ENCODE measurements at places on chromosomes 5 and 9.

DNA sequence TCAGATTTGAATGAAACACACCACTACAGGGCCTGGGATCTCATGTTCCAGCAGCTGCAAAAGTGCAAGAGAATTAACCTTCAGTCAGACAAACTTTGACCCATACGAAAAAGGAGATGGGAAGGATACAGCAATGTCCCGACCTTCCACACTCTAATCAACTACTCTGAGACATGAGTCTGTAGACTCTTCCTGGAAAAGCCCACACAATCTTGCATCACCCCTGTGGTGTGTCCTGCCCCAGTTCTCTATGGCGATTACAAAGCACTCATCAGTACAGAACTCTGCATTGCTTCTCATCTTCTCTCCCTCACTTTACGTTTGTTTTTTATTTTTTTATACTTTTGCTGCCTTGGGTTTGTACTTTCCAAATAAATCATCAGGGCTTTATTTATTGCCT lies 241.0 kb upstream of the KIF2A start:
- no peak for DNase-seq

GRCh38 chr9:114968671-114969070 lies 38.3 kb upstream of the TNFSF8 start:
- no peak for DNase-seq

GRCh38 chr5:151904909-151905308 lies 19.7 kb downstream of the GLRA1 start:
- DNase-seq: no peak

- no peak for DNase-seq
Observed at GRCh38 chr5:129246088-129246487, 151.5 kb downstream of the ISOC1 start.

DNA sequence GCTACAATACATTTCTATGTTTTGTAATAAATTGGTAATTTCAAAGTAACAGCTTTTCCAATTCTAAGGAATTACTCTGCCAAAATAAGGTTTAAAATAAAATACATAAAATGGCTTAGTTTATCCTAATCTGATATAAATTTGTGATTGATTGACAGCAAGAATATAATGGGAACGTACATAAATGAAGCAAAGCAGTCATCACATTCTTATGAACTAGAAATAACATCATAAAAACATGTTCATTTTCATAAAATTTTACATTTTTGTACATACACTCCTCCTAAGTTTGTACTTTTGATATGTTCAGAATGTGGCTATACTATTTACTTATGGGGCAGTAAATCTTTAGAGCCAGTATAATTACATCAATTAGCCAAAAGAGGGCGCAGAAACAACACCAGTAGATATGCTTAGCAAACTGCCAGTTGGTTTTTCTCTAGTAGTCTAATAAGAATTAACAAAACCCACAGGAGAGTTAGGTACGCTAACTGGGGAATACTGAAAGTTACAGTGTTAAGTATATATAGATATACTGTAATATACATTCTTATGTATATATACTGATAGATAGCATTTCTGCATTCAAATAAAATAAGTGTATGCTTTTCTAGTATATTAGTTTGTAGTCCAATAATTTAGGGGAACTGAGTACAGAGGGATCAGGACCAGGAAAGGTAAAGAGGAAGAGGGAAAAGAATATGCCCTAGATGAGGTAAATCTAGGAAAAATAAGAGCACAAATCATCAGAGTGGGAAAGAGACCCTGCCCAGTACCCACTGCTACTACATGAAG lies 76.8 kb downstream of the ZDHHC21 start:
- no peak for DNase-seq
